Thoracic aorta endothelial cell (primary cell): ENCODE measurements at places on chromosomes 12 and 14. TPM values are rescaled to one million over a fixed set of nuclear protein-coding genes. Genes with fewer than 3 reads are reported as not detected.

Gene ZNF385A
- total RNA-seq = 1.9 and 2.3 TPM in 2 replicates

Gene TEX22
- total RNA-seq = 0.14 and 0.27 TPM in 2 replicates

Gene CIROP
- total RNA-seq = not detected in 2 replicates

Gene MYF6
- total RNA-seq = 0.13 TPM in 1 of 2 replicates, not detected in the other

Gene PROX2
- not detected in 2 replicates for total RNA-seq

Gene HOXC12
- not detected in 2 replicates for total RNA-seq

Gene ARMH4
- total RNA-seq = 1.4 and 1.9 TPM in 2 replicates

Gene KRT6C
- not detected in 2 replicates for total RNA-seq

Gene SSPN
- 0.50 and 0.66 TPM in 2 replicates for total RNA-seq

Gene TMEM63C
- not detected in 2 replicates for total RNA-seq

Gene C14orf132
- 3.2 and 6.0 TPM in 2 replicates for total RNA-seq

Gene RAB35
- total RNA-seq = 32.6 and 40.3 TPM in 2 replicates

Gene E2F7
- total RNA-seq = 30.0 and 36.3 TPM in 2 replicates
